ENCODE measurements at places on chromosomes 6 and 20. TPM values are rescaled to one million over a fixed set of nuclear protein-coding genes. Genes with fewer than 3 reads are reported as not detected.
A peak's percentile ranks its signal among the peaks of the same experiment; 100 is the strongest.

KHDRBS2 gene
- 0.22 TPM for total RNA-seq

PAK5 gene
- total RNA-seq, result 0.10 TPM

C20orf204 gene
- total RNA-seq, result 1.1 TPM

NKX2-2 gene
- not detected for total RNA-seq

BIRC7 gene
- total RNA-seq, result not detected

MC3R gene
- not detected for total RNA-seq

HLA-G gene
- total RNA-seq, result not detected

VGLL2 gene
- not detected for total RNA-seq

GRCh38 chr6:73491377-73491776 lies 29.5 kb downstream of the EEF1A1 start:
- no peak for DNase-seq
- no peaks in the 10 kb centered on the region for H3K36me3 ChIP-seq
- H3K4me3 ChIP-seq, result no peak overlapping the region

GRCh38 chr20:9412309-9412708 lies 102.1 kb upstream of the LAMP5 start:
- no peak overlapping the region for H3K4me3 ChIP-seq
- no peaks in the 10 kb centered on the region for H3K36me3 ChIP-seq
- no peaks in the 10 kb centered on the region for H3K27me3 ChIP-seq
- no peaks in the 10 kb centered on the region for H3K4me1 ChIP-seq
- DNase-seq, result no peak

DNA sequence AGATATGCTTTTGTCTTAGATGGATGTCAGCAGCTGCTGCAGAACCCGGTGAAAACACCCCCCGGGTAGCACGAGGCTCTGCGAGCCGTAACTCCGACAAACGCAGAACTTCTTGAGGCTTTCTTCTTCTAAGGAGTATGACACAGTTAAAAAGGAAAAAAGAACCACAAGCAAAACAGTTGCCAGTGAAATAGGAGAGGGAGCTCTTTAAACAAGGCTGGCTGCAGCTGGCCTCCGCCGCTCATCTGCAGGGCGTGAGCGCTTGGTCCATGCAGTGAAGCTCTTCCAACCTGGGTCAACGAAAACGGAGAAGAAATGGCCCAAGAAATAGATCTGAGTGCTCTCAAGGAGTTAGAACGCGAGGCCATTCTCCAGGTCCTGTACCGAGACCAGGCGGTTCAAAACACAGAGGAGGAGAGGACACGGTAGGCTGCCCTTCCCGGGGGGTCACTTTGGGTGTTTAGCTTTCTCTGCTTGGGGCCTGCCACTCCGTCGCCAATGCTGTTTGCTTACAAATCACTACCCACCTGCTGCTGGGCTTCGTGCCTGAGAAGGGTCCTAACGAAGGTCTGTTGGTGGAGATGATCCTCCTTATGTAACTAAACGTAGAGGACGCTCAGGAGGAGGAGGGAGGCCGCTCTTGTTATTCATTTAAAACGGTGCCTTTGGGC lies 13.2 kb downstream of the SYTL3 start:
- H3K27me3 ChIP-seq, result no peaks in the 10 kb centered on the region
- no peaks in the 10 kb centered on the region for H3K36me3 ChIP-seq
- peak overlapping the region; percentile 16 for H3K4me3 ChIP-seq
- DNase-seq, result peak; percentile 46
- H3K4me1 ChIP-seq, result peaks cover 3% of the 10 kb centered on the region

DNA sequence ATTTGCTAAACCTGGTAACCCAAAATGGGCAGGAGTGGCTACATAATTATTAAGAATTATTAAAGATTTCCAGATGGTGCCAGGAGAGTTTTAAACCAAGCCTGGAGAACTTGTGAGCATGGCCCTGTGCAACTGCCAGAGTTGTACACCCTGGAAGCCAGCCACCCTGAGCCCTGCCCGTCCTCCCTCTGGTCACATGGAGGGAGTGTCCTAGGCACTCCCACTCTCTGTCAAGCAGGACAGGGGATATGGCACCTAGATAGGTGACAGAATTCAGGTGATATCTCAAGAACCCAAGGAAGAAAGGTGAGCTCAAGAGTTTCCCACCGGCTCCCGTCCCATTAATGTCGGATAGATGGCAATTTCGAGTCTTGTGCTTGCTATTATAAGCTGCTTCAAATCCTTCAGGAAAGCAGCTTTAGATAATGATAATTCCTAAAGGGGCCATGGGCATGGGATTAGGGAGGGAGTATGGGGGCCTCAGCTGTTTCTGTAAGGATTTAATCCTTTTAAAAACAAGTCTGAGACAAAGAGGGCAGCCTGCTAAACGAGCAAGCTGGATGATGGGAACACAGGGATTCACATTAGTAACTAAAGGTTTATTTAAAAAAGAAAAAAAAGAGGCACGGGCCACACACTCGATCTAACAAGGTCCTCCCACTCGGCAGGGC lies 169.1 kb downstream of the BMP7 start:
- no peak overlapping the region for H3K27ac ChIP-seq
- no peak overlapping the region for H3K4me3 ChIP-seq
- no peaks in the 10 kb centered on the region for H3K27me3 ChIP-seq
- no peaks in the 10 kb centered on the region for H3K36me3 ChIP-seq
- no peak for DNase-seq
- no peaks in the 10 kb centered on the region for H3K4me1 ChIP-seq

- no peak overlapping the region for H3K27ac ChIP-seq
- no peak overlapping the region for H3K4me3 ChIP-seq
- no peaks in the 10 kb centered on the region for H3K36me3 ChIP-seq
- H3K4me1 ChIP-seq, result no peaks in the 10 kb centered on the region
These were observed 154.0 kb downstream of the CLVS2 start for GRCh38 chr6:123150076-123150475.

DNA sequence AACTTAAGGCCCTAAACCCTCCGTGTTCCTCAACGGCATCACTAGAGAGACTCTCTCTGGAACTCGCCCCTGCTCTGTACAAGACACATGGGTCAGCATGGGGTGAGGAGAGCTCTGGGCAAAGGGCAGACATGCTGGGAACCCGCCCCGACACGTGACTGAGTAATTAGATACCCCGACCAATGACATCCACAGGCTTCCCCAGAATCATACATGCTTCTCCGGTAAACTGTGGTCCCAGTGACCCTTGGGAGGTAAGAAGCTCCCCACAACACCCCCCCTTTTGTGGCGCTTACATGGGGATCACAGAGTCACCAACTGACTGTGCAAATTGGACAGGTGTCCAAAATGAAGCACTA lies 31.7 kb upstream of the RPS6KA2 start:
- H3K4me1 ChIP-seq, result peaks cover 6% of the 10 kb centered on the region
- no peaks in the 10 kb centered on the region for H3K36me3 ChIP-seq
- no peak overlapping the region for H3K27ac ChIP-seq
- DNase-seq, result no peak
- no peak overlapping the region for H3K4me3 ChIP-seq
- H3K27me3 ChIP-seq, result no peaks in the 10 kb centered on the region

DNA sequence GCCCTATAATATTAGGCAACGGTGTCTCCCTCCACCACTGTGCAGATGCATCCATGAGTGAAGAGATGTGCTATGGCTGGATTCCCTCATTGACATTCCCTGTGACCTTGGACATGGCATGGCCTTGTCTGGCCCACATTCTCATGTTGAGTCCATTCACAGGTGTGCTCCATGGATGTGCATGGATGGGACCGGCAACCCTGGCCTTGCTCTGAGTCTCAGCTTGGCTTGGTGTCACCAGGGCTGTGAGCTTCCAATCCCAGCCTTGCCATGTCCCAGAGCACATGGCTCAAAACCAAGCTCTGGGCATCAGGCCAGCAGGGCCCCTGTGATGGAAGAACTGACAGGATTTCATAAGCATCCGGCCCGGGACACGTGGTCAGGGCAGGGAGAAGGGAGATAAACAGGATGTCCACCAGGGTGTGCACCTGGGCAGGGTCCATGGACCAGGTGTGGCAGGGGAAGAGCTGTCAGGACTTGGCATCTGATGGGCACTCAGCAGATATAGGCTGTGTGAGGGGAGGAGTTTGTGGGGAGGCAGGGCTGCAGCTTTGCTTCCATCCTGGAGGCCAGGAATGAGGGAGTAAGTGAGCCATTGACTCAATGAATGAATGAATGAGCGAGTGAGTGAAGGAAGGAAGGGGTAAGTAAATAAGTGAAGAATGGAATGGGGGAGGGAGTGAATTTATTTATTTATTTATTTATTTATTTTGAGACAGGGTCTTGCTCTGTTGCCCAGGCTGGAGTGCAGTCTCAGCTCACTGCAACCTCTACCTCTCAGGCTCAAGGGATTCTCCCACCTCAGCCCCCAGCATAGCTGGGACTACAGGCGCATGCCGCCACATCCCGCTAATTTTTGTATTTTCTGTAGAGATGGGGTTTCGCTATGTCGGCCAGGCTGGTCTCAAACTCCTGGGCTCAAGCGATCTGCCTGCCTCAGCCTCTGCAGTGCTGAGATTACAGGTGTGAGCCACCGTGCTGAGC lies 15.7 kb downstream of the NRSN2 start:
- H3K36me3 ChIP-seq, result no peaks in the 10 kb centered on the region
- no peak overlapping the region for H3K27ac ChIP-seq
- peak; percentile 59 for DNase-seq
- H3K4me1 ChIP-seq, result no peaks in the 10 kb centered on the region

DNA sequence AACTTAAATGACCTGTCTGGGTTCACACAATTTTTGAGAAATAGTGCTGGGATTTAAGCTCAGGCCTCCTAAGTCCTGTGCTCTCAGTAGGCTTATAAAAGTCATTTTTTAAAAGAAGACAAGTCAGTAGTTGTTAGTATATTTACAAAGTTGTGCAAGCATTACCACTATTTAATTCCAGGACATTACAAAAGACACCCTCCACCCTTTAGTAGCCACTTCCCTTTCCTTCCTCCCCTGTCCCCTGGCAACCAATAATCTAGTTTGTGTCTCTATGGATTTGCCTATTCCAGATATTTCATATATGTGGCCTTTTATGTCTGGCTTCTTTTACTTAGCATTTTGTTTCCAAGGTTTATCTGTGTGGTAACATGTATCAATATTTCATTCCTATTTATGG lies 37.6 kb downstream of the HMGN3 start:
- H3K4me1 ChIP-seq, result no peaks in the 10 kb centered on the region
- H3K27ac ChIP-seq, result no peak overlapping the region
- no peak overlapping the region for H3K4me3 ChIP-seq
- no peaks in the 10 kb centered on the region for H3K36me3 ChIP-seq

DNA sequence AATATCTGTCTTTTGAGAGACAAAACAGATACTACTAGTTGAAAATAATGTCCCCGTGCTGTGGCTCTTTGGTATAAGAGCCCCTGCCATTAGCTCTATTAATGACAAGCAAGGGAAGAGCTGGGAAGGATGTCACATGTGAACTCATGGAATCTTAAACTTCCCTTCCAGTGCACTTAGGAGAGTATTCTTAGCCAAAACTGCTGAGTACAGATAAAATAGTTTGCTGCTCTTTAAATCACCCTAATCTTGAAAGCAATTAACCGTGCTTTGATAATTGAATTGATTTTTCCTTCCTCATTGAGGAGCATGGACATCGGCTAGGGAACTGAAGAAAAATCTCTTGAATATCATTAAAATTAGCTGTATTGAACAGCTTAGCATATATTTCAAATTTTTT lies 91.7 kb downstream of the SLC35B3 start:
- H3K36me3 ChIP-seq, result no peaks in the 10 kb centered on the region
- H3K4me3 ChIP-seq, result no peak overlapping the region
- no peak for DNase-seq

GRCh38 chr6:3235486-3235885 lies 8.0 kb upstream of the TUBB2B start:
- H3K36me3 ChIP-seq, result no peaks in the 10 kb centered on the region
- DNase-seq, result no peak
- H3K27me3 ChIP-seq, result no peaks in the 10 kb centered on the region
- no peak overlapping the region for H3K27ac ChIP-seq
- peaks cover 4% of the 10 kb centered on the region for H3K4me1 ChIP-seq

GRCh38 chr20:53801609-53802370 lies 208.2 kb upstream of the ZNF217 start:
- no peaks in the 10 kb centered on the region for H3K27me3 ChIP-seq
- DNase-seq, result no peak
- no peaks in the 10 kb centered on the region for H3K36me3 ChIP-seq
- H3K27ac ChIP-seq, result no peak overlapping the region
- H3K4me3 ChIP-seq, result no peak overlapping the region

- no peak for DNase-seq
- no peaks in the 10 kb centered on the region for H3K4me1 ChIP-seq
- no peaks in the 10 kb centered on the region for H3K27me3 ChIP-seq
- H3K36me3 ChIP-seq, result no peaks in the 10 kb centered on the region
These were observed 20.2 kb upstream of the HLA-DOA start for GRCh38 chr6:33029328-33030184.

DNA sequence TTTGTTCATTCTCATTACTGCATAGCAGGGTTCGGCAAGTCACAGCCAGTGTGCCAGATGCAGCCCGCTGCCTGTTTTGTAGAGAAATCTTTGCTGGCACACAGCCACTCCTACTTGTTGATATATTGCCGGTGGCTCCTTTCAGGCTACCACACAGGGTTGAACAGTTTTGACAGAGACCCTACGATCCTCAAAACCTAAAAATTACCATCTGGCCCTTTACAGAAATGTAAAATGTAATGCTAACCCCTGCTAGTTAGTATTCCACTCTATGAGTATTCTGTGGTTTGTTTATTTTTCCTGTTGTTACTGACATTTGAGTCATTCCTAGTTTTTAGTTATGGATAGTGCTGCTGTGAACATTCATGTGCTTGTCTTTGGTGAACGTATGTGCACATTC lies 11.5 kb downstream of the DHX35 start:
- peaks cover 4% of the 10 kb centered on the region for H3K4me1 ChIP-seq
- no peak overlapping the region for H3K4me3 ChIP-seq
- no peak overlapping the region for H3K27ac ChIP-seq
- DNase-seq, result peak; percentile 31

- no peak for DNase-seq
- no peak overlapping the region for H3K4me3 ChIP-seq
- no peak overlapping the region for H3K27ac ChIP-seq
- no peaks in the 10 kb centered on the region for H3K36me3 ChIP-seq
- H3K4me1 ChIP-seq, result peaks cover 11% of the 10 kb centered on the region
These were observed 37.7 kb downstream of the DSE start for GRCh38 chr6:116408491-116408890.

- H3K27ac ChIP-seq, result no peak overlapping the region
- DNase-seq, result peak; percentile 7
- H3K27me3 ChIP-seq, result no peaks in the 10 kb centered on the region
- no peaks in the 10 kb centered on the region for H3K36me3 ChIP-seq
- H3K4me3 ChIP-seq, result no peak overlapping the region
These were observed 11.2 kb upstream of the PCMTD2 start for GRCh38 chr20:64244281-64244805.
